ENCODE measurements at places on chromosomes 2 and 18.
A peak's percentile ranks its signal among the peaks of the same experiment; 100 is the strongest.

GRCh38 chr2:37623971-37624900, 47.2 kb downstream of the CDC42EP3 start:
- DNase-seq: no peak

- DNase-seq: peak; percentile 35
Measured at GRCh38 chr2:74552914-74553811, 579 bp downstream of the LOXL3 start.

- DNase-seq: no peak
Measured at GRCh38 chr18:25535495-25535894, 183.5 kb upstream of the ZNF521 start.

DNA sequence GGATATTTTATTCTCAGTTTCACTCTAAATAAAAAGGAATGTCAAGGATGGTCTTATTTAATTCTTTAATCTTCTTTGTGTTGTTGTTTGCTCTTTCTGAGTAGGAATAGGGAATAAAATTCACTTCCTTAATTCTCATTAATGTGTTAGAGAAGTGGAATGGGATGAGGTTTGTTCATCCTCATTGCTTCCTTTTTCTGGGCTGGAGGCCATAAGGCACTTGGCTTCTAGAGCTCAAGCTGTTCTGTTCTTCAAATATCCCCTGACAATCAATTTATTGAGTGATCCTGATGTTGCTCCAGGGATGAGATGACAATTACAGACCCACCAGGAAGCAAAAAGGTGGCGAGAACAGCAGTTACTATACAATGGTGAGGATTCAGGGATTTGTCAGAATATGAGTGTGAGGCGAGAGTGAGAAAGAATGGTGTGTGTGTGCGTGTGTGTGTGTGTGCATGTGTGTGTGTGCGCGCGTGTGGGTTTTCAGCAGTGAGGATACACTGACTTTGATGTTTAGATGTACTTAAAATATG, 557.6 kb upstream of the FANCL start:
- DNase-seq: no peak

DNA sequence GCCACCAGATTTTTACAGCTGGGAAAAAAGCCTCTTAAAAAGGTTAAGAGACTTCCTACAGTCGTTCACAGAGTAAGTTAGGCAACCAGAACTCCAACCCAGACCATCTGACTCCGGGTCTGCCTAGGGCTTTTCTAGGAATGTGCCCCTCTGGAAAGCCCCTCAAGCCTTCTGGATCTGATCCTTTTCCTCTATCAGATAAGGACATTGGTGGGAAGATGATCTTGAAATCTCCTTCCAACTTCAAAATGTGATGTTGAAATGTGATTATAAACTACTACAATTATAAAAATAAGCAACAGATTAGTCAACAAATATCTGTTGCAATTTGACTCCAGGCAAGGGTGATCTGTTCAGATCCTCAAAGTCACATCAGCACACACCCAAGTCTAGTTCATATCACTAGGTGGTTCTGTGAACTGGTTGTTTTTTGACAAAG, 270.4 kb downstream of the ARHGAP15 start:
- DNase-seq: no peak

GRCh38 chr2:64922482-64923384, 66.5 kb upstream of the SLC1A4 start:
- no peak for DNase-seq

- DNase-seq: no peak
Measured at GRCh38 chr2:179951680-179952079, 55.4 kb downstream of the CWC22 start.

DNA sequence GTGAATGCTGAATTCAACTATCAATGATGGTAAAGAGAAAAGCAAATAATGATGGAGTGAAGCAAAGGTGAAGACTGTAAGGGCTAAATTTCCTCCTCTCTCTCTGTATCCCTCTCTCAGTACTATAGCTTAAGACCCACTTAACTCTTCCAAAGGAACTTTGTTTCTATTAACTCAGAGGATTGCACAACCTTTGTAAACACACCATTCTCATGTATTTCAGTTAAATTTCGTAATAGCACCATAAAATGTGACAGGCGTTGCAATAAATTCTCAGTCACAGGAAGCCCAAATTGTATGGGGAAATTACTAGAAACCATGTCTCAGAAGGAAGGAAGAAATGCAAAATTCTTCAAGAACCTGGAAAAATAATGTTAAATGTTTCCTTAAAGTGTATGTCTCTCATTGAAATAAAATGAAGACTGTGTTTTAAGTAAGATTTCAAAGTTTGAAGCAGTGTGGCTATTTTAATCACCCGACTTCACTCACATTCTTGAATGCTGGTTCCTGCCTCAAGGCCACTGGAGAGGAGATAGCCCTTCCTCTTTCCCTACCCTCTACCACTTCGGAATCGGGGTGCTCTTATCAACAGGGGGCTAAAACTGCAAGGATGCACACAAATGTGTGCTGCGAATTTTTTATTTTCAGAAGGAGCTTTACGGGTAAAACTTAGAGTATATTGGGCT, 112.1 kb downstream of the FTCDNL1 start:
- no peak for DNase-seq

DNA sequence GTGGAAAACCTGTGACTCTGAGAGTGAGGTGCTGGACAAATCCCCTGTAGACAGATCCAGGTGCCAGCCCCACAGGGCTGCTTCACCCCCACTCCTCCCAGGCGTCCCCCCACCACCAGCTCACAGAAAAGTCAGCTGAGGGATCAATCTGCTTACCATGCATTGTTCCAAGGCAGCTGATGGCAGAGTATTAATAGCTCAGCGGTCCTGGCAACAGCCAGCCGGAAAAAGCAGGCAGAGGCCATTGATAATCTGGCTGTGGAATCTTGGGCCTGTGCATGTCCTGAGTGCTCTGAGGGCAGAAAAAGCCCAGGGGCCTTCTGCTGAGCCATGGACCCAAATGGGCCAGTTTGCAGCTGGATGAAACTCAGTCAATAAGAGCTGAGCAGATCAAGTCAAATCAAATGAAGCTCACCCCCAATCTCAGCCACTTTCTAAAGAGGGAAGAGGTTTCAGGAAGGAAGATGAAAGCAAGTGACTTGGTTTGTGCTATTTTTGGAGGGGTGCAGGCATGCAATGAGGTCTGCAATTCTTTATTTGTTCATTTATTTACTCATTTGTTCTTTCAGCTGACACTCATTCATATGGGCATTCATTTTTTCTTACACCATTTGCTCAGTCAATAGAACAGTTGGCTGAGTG, 63.4 kb downstream of the GYPC start:
- no peak for DNase-seq
